Posterior vena cava (tissue), 2 donors: ENCODE measurements at places on chromosomes 5 and 9. TPM values are rescaled to one million over a fixed set of nuclear protein-coding genes. Genes with fewer than 3 reads are reported as not detected.
A peak's percentile ranks its signal among the peaks of the same experiment; 100 is the strongest.

The EFCAB9 gene
- not detected for total RNA-seq

The PRRX2 gene
- total RNA-seq, result 20.8 TPM

GRCh38 chr9:715743-716400 lies 125.6 kb upstream of the DMRT1 start:
- DNase-seq, result no peak

GRCh38 chr5:11757661-11758060 lies 146.6 kb downstream of the CTNND2 start:
- DNase-seq, result no peak

DNA sequence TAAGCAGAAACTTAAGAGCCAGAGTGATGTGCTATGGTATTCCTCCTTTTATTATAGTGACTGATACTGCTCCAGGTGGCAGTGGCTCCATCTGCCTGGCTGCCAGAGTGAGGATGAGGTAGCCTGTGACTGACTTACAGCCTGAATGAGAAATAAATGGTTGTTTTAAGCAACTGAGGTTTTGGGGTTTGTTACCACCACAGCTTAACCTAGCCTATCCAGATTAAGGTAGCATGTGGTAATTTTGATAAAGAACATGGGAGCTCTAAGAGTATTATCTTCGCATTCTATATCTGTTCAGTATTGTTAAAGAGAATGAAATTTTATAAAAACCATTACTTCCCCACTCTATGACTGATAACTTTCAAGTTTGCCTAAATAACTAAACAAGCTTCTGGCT lies 39.0 kb downstream of the GOLPH3 start:
- DNase-seq, result no peak

DNA sequence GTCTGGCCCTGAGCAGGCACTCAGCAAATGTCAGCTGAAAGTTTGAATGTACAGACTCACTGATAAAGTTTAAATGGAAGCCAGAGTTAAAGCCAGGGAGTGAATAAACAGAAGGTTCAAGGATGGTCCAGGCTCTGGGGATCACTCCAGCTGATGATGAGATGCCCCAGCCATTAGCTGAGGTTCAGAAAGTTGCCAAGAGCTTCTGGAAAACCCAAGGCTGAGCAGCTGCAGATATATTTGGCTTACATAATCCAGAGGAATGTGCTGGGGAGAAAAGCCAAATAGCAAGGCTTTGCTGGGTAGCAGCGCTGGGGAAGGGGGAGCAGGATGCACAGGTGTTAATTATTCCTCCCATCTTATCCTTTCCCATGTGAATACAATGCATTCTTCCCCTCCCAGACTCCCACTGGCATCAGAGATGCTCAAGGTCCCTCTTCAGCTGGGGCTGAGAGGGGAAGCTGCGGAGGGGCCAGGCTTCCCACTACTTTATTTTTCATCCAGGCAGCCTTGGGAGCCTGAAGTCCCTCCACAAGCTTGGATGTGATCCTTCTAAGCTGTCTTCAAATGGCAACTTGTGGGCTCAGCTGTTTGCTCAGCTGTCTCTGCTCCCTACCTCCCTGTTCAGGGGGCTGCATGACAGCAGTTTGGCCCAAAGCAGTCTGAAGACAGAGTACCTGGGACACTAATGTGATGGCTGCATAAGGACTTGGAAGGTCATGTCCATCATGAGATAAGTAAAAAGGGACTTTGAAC lies 341.2 kb downstream of the TRIM32 start:
- no peak for DNase-seq

DNA sequence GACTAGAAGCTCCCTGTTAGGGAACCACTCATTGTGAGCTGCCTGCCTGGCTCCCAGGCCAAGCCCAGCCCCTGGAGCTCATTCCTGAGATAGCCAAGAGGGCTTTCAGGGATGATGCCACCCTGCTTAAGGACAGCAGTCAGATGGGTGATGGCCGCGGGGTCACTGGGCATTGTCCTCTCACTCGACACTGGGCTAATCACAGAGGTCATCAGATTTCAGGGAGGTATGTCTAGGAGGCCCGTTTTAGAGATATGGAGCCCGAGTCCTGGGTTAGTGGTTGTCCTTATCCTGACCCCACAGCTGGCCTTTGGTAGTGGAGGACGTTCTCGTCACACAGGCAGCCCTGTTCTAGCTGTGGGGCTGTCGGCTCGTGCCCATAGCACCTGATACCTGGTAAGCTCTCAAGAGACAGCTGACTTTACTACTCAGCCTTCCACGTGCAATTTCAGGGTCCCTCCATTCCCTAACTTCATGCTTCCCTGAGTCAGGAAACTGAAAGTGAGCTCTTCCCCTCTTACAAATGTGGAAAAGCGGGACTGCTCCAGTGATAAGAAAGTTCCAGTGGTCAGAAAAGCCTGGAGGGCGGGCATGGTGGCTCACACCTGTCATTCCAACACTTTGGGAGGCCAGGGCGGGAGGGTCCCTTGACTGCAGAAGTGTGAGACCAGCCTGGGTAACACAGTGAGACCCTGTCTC lies 7.1 kb upstream of the PTGES start:
- no peak for DNase-seq

DNA sequence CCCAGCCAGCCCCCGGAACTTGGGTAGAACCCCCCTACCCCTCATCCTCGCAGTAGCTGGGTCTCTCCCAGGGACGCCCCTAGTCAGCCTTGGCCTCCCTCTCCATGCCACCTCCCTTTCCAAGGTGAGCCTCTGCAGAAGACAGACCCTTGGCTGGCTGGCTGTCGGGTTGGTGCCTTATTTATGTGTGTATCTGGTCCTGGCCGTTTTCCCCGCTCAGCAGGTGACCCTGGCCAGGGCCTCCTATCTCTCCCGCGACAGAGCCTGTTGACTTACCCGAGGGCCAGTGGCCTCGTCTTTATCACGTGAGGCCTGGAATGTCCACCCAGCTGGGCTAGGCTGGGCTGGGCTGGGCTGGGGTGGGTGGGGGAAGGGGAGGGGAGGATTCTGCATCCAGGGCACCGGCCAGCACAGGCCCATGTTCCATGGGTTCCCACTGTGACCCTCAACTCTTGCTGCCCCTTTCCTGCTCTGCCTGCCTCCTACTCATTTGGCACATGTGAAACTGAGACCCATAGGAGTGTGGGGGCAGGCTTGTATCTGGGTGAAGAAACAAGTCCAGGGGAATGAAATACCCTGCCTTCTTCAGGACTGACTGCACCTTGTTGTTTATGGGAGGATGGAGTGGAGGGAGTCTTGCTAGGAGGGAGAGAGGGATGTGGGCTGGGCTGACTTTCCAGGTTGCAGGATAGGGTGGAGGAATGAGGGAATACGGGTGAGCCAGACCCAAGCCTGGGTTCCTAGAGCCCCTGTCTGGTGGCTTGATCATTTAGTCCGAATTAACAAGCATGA lies 3.1 kb downstream of the CXXC5 start:
- DNase-seq, result peak; percentile 82

- no peak for DNase-seq
These were observed 140.7 kb downstream of the PIK3R1 start for GRCh38 chr5:68356216-68356615.
